ENCODE measurements at places on chromosomes 6 and 20.

GRCh38 chr6:169177516-169178166 is 76.0 kb downstream of the THBS2 start:
- no peak for DNase-seq

- DNase-seq = no peak
These were observed 147.0 kb downstream of the HS3ST5 start for GRCh38 chr6:114195631-114196403.

GRCh38 chr6:32943864-32944649 is 3.2 kb upstream of the HLA-DMB start:
- DNase-seq = no peak

DNA sequence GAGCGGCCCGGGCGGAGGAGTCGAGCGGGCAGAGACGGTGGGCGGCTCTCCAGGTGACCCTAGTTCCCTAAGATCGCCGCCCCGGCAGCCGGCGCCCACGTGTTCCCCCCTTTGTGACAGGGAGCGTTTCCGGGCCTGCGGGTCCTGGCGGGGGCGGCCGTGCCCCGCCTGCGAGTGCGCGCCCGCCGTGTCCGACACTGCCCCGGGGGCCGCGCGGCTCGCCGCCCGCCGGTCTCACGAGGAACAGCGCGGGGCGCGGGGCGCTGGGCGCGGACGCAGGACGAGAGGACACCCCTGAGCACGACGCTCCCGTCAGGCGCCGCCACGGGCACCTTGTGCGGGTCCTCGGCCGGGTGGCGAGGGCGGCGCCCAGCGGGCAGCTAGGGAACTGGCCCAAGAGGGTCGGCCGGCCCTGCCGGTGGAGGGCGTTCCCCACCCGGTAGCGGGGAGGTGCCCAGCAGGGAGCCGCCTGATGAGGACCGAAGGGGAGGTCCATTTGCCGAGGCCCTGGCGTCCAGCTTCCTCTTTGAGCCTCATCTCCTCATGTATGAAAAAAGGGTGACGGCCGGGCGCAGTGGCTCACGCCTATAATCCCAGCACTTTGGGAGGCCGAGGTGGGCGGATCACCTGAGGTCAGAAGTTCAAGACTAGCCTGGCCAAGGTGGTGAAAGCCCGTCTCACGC is at the start of gene VARS1:
VARS1 (minus strand) TSS at position 137 of the 683 bp plus-strand sequence. CDS start 535 bp downstream, outside the sequence.
- DNase-seq = peak; percentile 46

DNA sequence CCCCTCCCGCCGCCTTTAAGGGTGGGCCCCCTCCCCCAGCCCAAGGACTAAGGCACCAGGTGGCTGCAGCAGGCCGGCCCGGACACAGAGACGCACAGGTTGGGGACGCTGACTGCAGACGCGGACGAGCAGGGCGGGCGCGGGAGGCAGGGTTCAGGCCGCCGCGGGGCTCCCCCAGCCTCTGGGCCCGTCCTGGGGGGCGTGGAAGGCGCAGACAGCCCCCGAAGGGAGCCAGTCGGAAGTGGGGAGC is 9.3 kb downstream of the DUSP15 start:
- no peak for DNase-seq

DNA sequence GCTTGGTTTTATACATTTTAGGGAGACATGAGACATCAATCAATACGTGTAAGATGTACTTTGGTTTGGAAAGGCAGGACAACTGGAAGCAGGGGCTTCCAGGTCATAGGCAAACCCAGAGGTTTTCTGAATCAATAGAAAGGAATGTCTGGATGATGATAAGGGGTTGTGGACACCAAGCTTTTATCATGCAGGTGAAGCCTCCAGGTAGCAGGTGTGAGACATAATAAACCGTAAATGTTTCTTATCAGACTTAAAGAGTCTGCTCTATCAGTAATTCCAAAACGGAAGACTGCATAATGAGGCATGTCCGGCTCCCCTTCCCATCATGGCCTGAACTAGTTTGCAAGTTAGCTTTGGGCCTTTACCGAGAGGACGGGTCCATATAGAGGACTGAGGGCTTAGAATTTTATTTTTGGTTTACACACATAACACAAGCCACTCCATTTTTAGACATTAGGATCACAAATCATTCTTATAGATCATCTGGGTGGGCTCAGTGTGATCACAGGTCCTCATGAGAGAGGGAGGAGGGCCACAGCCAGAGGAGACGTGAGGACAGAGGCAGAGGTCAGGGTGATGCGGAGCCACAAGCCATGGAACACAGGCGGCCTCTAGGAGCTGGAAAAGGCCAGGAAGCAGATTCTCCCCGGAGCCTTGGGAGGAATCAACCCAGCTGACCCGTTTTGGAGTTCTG is 10.7 kb upstream of the SERPINB9 start:
- DNase-seq = no peak

DNA sequence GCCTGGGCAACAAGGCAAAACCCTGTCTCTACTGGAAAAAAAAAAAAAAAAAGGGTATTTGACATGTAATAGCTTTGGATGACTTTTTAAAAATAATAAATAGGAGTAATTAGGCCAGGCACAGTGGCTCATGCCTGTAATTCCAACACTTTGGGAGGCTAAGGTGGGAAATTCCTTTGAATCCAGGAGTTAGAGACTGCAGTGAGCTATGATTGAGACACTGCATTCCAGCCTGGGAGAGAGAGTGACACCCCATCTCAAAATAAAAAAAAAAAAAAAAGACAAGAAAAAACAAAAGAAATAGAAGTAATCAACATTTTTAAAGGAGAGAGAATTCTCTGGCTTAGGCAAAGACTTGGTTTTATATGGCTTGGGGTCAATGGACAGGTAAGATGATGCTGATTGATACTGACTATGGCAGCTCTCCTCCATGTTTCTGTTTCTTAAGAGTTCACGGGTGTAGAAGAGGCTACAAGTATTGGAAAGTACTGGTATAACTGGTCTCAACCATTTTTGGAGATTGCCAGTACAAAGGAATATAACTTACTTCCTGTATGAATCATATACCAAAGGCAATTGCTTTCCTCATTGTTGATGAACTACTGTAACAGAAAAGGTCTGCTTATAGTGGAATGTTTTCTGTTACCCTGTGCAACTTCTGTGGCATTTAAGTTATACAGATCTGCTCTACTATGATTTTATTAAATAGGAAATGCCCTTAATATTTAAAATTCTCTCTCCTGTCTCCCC is 10.1 kb downstream of the MAP3K5 start:
- DNase-seq = no peak

DNA sequence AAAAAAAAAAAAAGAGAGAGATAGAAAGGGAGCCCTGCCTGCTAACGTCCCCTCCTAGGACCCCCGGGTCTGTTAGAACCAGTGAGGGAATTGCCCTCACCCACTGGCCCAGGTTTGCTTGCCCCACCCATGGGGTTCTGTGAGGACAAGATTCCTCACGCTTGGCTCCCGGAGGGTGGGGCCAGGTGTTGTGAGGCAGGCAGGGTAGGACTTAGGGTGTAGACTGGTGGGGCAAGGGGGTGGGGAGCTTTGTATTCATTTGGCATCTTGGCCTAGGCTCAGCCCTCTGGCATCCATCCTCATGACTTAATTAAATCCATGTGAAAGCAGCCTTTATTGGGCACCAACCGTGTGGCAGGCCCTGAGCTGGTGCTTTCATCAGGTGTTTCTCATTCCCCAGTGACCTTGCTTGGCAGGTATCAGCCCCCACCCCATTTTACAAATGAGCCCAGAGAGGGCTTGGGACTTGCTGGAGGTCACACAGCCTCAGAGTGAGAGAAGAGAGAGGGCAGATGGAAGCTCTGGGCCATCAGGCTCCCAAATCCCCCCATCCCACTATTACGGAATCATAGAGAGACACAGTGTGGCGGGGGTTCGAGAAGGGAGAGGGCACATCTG is 19.0 kb downstream of the RAB44 start:
- DNase-seq = no peak

DNA sequence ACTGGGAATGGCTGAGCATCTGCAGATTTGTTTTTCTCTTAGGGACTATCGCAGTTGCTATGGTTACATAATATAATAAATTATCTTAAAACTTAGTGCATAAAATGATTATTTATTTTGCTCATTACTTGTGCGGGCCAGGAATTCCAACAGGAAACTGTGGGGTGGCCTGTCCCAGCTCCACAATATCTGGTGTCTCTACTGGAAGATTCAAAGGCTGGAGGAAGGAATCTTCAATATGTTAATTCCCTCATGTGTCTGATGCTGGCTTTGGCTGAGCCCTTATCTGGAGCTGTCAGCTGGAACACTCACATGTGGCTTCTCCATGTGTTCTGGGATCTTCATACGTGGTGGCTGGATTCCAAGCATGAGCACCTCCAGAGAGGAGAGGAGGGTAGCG is 23.9 kb upstream of the B3GAT2 start:
- DNase-seq = no peak

DNA sequence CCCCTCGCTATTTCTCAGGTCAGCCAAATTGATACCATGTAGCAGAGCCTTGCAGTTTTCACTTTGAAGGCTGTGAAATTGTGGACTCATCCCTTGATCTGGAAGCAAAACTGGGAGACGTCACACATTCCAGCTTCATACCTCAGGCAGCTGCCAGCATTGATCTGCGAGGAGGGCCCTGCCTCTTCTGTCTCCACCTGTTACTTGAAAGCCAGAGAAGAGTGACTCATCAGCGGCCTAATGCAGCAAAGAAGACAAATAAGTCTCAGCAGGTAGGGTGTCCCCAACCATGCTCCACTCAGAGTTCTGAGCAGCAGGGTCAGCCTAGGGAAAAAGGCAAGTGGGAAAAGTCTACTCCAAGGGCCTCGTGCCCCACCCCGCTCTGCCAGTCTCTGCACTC is 69.4 kb upstream of the BMP2 start:
- DNase-seq = no peak

DNA sequence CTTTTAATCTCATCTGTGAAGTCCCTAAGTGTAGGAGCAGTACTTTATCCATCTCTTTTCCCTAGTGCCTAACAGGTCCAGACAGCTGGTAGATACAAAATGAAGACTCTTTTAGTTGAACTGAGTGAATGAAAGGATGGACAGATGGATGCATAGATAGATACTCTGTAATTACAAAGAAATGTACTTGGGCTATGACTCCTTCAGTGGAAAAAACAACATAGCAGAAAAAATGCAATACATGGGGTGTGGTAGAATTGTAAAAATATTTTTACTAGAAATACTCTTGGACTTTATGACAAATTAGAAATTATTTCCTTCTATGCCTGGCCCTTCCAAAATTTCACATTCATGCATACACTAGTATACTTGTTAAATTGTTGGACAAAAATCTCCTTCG is 29.3 kb downstream of the KCNQ5 start:
- DNase-seq = no peak

GRCh38 chr6:139752086-139752485 is 377.6 kb upstream of the CITED2 start:
- no peak for DNase-seq

GRCh38 chr20:14612391-14612790 is 275.0 kb upstream of the FLRT3 start:
- DNase-seq = no peak

DNA sequence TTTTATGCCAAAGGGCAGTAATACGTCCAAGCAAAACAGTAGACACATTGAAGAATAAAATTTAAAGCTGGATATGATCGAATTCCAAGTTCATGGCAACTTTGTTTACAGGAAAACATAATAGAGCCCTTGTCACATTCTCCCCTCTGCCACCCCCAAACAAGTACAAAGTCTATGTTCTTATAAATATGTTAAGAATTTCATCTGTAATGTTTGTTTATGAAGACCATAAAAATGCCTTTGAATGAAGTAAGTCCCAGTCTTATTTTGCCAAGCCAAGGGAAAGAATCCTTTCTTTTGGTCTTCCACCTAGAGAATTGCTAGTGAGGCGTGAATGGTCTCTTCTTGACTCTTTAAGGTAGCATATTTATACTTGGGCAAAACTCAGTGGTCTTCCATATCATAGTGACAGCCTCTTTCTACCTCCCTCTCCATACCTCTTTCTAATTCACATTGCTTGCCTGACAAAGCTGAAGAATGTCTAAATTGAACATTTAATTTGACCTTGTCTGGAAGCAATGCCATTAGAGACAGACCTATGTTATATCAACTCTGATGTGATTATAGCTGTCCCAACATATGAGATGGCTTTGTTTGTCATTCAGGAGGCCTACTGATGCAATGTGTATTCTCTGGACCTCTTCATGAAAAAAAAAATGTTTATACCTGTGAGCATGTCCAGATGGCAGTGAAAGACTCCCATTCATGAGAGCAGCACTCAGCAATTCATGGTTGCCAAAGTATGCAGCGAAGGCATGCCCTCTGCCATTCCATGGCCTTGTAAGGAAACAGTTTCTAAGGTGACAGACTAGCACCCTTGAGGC is 70.6 kb upstream of the CCN2 start:
- DNase-seq = no peak

- no peak for DNase-seq
These were observed 281.1 kb downstream of the SYNE1 start for GRCh38 chr6:152356016-152356415.

GRCh38 chr6:41049521-41049920 is 3.5 kb upstream of the APOBEC2 start:
- DNase-seq = no peak

DNA sequence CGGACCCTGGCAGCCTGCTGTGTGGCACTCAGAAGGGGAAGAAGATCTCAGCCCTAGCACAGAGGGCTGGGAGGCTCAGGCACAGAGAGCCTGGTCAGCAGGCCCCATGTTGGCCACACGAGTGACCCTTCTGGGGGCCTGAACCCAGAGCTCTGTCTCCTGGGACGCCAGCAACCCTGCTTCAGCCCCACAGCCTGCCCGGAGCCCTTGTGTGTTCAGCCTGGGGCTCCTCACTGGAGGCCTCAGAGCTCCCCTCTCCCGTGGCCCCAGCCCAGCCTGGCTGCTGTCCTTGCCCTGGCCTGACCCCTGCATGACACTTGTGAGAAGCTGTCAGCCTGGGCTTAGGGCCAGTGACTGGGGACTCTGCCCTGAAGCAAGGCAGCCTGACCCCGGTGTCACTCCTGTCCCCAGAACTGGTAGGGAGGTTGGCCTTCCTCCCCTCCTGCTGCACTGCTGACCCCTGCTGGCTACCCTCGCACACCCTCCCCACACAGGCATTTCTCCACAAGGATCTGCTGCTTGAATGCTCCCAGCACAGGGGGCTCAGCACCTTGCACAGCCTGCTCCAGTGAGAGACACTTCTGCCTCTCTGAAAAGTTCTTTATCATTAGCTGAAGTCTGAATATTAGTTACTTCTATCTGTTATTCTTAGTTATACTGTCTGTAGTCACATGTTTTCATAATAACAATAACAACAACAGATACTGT is 15.4 kb upstream of the IP6K3 start:
- no peak for DNase-seq

- DNase-seq = no peak
These were observed 41.9 kb downstream of the TTI1 start for GRCh38 chr20:37991157-37991866.

- DNase-seq = no peak
These were observed 86.9 kb downstream of the C6orf118 start for GRCh38 chr6:165222315-165223025.

DNA sequence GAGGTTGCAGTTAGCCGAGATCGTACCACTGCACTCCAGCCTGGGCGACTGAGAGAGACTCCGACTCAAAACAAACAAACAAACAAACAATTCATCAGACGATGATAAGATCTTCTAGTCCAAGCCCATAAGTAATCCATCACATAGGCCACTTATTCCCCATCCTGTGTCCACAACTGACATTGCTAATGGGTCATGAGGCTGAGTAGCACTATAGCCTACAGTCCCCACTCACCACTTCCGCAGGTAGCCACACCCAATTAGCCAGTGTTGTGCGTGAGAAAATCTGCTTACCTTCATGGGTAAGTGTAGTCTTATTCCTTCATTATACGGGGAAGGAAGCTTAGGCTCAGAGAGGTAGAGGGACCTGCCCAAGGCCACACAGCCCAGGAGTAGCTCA is 13.1 kb downstream of the JPH2 start:
- DNase-seq = no peak

GRCh38 chr6:1162367-1163275 is 149.3 kb upstream of the FOXQ1 start:
- no peak for DNase-seq

GRCh38 chr6:30149858-30150550 is 11.0 kb downstream of the TRIM10 start:
- no peak for DNase-seq

Data from NCI-H2107 (cell line).